ENCODE measurements at places on chromosomes 1 and 21.

- DNase-seq = peak; percentile 63
Measured at GRCh38 chr1:220966881-220967611, 87.8 kb downstream of the HLX start.

- DNase-seq = peak; percentile 99
Measured at GRCh38 chr1:31296486-31297276, at the start of the genes SNRNP40 and ZCCHC17. TSS of gene SNRNP40 (minus strand) at chr1:31296788. CDS start at chr1:31296751, 37 bp downstream. TSS of gene ZCCHC17 (plus strand) at chr1:31297032. CDS start at chr1:31310099, 13,067 bp downstream.

GRCh38 chr21:23356905-23357304, 2250.4 kb downstream of the MRPL39 start:
- DNase-seq = no peak

GRCh38 chr1:200873671-200874397, 1.1 kb downstream of the GPR25 start:
- DNase-seq = no peak

GRCh38 chr1:245261786-245262185, 107.0 kb downstream of the KIF26B start:
- no peak for DNase-seq

GRCh38 chr1:42817976-42818375, 779 bp upstream of the SVBP start:
- DNase-seq = no peak

DNA sequence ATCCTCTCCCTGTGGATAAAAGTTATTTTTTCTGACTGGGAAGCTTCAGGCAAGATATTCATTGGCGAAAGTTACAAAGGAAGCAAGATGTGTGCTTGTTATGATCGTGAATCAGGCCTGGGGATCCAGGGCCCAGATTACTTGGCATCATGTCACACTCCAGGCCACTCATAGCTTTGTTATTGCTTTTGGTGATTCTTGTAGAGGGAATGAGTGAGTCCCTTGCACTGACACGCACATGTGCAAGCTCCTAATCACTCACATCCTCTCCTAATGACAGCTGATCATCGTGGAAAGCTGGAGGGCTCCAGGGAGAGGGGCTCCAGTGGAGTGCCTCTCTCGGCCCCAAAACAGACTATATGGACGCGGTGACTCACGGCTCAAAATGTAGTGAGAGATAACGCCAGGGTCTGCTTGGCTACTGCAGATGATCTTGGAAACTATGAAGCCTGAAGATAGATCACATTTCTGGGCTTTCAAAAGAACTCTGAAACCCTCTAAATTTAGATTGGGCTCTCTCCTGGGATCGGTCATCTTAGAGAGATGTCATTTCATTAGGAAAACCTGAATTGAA, 481.1 kb upstream of the USP24 start:
- peak; percentile 84 for DNase-seq

DNA sequence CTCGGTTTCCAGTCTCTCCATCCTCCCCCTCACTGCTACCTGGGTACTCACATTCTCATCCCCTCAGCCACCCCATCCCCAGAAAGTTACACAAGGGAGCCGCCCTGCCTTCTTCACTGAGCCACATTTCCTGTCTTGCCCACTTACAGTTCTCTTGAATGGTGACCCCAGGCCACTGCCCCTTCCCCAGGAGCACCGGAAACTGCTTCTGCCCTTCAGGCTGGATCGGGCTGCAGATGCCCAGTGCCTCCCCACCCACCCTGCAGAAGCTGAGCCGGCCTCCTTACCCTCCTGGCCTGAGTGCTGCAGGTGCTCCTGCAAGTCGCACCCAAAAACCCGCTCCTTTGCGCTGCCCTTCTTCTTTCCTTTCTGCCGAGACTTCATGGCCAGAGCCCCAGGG, 450 bp downstream of the ARHGAP30 start:
- DNase-seq = no peak

GRCh38 chr1:81681601-81682266, 119.0 kb upstream of the ADGRL2 start:
- DNase-seq = peak; percentile 69

DNA sequence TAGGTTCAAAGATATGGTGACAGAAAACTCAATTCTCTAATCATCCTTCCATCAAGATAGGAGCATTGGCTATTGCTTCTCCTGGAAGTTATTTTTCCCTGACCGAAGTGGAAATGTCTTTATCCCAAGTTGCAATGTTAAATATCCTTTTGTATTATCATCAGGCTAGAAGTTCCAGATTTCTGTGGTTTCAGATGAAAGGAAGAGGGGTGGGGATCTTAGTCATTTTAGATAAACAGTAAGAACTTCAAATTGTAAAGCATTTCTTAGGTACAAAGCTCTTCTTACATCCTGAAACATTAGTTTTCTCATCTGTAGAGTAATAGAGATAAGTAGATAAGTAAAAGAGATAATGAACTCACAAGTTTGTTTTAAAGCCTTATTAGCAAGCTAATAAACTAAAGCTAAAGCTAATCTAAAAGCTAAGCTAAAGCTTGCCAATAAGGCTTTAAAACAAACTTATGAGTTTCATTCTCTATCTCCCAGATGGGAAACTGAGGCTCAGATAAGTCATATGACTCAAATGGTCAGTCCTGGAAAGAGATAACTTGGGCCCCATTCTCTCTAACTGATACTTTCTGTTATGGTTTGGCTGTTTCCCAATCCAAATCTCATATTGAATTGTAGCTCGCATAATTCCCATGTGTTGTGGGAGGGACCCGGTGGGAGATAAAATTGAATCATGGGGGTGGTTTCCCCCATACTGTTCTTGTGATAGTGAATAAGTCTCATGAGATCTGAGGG, 99.2 kb upstream of the KCNK2 start:
- peak; percentile 77 for DNase-seq

DNA sequence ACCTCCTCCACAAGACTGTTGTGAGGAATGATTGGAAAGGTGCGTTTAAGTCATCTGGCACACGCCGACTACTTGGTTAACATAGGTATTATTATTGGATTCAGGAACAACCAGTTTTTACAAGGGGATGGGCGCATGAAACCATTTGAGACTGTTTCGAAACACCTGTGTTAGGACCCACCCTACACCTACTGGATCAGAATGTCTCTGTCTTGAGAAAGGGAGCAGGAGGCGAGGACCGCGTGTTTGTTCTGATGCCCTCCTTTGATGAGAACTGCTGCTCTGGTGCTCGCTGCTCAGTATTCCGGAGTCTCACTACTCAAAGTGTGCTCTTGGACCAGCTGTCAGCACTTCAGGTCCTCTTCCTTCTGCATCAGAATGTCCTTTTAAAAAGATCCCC, 7.3 kb downstream of the H6PD start:
- no peak for DNase-seq

DNA sequence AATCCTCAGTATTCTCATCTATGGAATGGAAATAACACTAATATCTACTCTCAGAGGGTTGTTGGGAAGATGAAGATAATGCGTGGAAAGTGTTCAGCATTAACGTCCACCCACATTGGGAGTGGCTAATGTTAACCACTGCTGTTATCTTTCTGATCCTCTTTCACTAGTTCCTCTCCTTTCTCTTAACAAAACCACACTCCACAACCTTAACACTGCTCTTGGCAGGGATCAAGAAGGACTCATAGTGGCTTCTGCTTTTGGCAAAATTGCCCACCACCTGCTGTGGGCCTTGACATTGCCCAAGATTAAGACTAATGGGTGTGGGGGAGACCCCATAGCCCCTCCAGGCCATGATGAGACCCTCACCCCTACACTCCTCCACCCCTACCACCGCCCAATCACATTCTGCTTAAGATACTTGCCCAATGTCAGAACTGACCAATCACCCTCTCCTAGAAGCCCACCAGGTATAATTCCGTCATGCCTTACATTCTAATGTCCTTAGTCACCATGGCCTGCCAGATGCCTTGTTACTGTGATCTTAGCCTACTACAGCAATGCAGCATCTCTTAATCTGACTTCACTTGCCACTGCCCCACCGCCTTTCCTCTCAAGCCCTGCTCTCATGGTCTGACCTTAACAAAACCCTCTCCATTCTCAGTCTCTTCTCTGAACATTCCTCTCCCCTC, 27.1 kb downstream of the DHCR24 start:
- peak; percentile 45 for DNase-seq

- DNase-seq = peak; percentile 43
Measured at GRCh38 chr1:92118826-92119225, 38.7 kb downstream of the BTBD8 start.

DNA sequence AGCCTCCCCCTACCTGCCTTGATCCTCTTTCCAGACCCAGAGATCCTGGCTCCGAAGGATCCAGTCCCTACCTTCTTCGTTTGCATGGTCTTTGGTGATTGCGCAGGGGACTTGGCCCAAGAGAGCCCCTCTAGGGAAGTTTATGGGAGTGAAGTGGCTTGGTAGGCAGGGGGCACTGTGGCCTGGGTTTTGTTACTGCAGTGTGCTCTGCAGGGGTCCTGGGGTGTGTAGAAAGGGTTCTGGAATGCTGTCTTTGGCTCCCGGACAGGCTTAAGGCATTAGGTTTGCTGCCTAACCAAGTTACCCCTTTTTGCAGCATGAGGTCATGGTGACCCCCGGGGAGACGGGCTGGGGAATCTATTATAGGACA, 3.8 kb downstream of the ATP8B2 start:
- DNase-seq = peak; percentile 26

- DNase-seq = peak; percentile 71
Measured at GRCh38 chr1:245154429-245155271, at the start of gene KIF26B. TSS of gene KIF26B (plus strand) at chr1:245154985. CDS start at chr1:245155425, 440 bp downstream.

GRCh38 chr1:153292185-153292584, 20.6 kb downstream of the PGLYRP3 start:
- no peak for DNase-seq

DNA sequence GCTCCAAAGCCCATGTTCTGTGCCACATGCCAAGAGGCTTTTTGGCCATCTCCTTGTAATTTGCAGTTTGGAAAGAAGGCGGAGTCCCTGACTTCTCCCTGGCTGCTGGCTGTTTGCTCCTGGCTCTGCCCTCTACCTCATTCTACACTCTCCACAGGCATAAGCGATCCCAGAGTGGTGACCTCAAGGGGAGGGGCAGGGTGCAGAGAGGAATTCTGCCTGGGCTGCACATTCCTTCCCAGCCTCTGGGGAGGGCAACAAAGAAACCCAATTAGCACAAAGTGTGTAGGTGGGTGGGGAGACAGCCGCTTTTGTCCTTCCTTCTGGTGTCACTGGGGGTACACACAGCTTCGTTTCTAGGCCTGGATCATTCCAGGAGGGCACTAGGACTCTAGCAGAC, 95.3 kb downstream of the HIVEP3 start:
- no peak for DNase-seq
